ENCODE measurements at places on chromosomes 11 and 22.

DNA sequence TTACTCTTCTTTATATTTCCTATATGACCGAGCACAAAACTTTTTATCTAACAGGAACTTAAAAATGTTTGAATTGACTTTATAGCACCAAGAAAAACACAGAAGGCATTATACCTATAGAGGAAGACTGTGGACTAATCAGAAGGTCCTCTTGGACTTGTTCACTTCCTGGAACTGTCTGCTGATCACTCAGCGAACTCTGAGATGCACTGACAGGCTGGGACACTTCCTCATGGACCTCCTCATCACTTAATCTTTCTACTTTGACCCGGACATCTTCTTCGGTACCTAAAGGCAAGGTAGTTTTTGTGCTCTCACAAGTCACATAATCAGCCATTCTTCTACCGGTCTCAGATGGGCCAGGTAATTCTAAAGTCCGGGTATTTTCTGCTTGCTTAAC is 54.0 kb downstream of the ZBTB44 start:
- no peak for DNase-seq

GRCh38 chr22:41892721-41893120 is 22.2 kb downstream of the SHISA8 start:
- DNase-seq, result no peak

- no peak for DNase-seq
These were observed 5.2 kb downstream of the C1QTNF6 start for GRCh38 chr22:37182949-37183245.

GRCh38 chr11:68021167-68021787 is 9.2 kb upstream of the NDUFS8 start:
- DNase-seq, result no peak

DNA sequence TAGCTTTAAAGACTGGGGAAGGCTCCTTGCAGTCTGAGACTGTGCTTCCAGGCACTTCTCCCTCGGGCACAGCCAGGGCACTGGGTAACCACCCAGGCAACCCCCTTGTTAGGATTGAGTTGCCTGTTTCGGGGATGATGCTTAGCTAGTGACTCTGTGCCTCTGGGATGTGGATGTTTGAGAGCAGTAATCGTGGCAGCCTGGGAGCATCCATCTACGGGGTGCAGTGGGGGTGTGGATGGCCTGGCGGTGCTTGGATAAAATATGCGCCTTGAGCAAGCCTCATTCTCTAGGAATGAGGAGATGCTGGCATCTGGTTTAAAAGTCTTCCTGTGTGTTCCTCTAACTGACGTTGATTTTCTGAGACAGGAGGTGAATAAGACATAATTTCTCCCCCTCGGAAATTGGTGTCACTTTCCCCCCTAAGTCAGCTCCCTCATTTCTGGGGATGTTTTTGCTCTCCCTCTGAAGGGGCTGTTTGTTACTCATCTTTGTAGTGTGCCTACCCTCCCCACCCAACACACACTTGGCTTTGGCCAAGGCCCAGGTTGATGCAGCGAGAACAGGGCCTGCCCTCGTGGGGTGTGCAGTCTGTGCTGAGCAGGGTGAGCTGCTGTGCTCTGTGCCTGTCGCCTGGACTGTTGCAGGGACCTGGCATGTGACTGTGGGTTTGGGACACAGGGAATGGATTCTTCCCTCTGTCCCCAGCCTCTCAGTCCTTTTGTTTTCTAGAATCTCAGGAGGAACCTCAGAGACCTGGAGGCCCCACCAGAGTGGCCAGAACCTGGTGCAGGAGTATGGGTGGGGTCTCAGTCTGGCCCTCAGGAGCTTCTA is 2.0 kb downstream of the GNAZ start:
- no peak for DNase-seq
